PC-9 (cell line): ENCODE measurements at places on chromosomes 12 and 14.

DNA sequence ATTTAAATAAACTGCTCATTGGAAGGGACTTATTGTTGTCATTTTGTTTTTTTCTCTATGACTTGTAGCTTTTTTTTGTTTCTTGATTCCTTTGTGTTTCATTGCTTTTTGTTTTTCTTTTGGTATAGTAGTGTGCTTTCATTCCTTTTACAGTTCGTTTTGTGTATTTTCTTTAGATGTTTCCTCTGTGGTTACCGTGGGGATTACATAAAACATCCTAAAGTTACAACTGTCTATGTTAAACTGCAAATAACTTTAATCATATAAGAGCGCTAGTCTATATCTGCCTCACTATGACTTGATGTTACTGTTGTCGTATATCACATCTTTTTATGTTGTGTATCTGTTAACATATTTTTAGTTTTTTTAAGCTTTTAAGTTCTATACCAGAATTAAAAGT is 86.9 kb downstream of the ATF7IP start:
- no peak for DNase-seq

DNA sequence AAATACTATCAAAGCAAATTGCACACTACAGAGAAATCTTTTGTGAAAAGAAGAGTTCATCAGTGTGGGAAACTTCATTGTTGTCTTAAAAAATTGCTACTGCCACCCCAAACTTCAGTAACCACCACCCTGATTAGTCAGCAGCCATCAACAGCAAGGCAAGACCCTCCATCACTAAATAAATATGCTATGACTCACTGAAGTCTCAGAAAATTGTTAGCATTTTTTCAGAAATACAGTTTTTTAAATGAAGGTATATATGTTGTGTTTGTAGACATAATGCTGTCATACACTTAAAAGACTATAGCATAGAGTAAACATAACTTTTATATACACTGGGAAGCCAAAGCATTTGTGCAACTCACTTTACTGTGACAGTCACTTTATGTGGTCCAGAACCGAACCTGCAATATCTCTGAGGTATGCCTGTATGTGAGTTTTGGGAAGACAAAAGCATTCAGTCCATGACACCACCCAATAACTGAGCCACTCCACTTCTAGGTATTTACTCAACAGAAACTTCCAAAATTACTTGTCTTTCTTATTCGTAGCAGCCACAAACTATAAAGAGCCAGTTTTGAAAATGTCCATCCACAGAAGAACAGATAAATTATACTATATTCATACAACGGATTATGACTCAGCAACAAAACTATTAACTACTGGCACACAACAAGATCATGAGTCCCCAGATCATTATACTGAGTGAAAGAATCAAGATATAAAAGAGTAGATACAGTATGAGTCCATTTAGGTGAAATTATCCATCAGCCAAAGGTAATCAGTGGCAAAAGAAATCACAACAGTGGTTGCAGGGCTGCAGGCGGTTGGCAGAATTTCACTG is 649.6 kb downstream of the BCL11B start:
- no peak for DNase-seq

DNA sequence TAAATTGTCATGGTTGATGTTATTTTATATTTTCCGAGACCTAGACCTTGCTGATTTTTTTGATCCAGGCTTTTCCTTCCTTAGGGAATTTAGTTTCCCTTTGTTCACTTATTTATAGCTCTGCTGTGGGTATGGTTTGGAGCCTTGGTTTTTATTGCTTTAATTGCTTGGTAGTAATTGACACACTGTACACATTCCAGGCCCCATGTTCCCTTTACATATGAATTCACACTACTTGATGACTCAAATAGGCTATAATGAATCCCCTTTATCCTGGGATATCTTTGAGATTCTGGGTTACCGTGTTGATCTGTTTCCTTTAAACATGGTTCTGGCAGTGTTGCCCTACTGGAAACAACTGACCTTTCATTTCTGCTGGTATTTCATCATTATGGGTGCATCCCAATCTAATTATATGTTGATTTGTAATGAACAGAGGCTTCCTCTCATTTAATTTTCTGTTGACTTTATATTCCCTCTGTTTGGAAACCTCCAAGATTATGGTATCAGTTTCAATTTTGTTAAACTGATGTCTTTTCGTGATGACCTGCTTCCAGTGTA is 424.0 kb downstream of the RAD51B start:
- DNase-seq: no peak

- peak; percentile 62 for DNase-seq
Observed at GRCh38 chr12:54216797-54217661, 28.2 kb upstream of the SMUG1 start.

DNA sequence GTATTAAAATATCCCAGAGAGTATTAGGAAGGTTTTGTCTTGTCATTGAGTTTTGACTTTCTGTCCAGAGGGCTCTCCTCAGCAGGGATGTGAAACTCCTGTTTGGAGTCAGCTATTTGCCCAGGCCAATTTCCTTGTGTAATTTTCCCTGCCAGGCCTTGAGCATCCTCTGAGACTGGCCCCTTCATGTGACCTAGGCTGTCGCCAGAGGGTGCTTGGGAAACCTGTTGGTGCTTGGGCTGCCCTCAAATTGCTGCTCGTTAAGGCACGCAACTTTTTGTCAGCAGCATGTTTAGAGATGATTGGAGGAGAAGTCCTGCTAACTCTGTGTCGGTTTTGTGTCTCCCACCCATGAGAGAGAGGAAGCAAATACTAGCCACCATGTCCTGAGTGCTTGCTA is 39.1 kb downstream of the IQSEC3 start:
- DNase-seq: no peak

GRCh38 chr12:34401659-34402227 is 379.4 kb downstream of the ALG10 start:
- no peak for DNase-seq

GRCh38 chr14:89983375-89983774 is 27.6 kb downstream of the TDP1 start:
- no peak for DNase-seq

DNA sequence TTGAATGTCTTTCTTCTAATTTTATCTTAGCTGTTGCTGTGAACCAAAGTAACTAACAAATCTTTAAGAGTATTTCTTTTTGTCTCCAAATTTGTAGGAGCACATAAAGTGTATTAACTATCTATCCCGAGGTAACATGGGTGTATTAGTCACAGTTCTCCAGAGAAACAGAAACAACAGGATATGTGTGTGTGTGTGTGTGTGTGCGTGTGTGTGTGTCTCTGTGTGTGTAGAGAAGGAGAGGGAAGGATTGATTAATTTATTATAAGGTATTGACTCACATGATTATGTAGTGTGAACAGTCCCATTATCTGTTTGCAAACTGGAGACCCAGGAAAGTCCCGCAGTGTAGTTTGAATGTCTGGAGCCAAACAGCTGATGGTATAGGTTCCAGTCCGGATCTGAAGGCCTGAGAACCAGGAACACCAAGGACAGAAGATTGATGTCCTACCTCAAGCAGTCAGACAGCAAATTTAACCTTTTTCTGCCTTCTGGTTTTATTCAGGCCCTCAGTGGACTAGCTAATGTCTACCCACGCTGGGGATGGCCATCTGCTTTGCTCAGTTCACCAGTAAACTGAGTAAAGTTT is 14.4 kb downstream of the G2E3 start:
- DNase-seq: no peak

DNA sequence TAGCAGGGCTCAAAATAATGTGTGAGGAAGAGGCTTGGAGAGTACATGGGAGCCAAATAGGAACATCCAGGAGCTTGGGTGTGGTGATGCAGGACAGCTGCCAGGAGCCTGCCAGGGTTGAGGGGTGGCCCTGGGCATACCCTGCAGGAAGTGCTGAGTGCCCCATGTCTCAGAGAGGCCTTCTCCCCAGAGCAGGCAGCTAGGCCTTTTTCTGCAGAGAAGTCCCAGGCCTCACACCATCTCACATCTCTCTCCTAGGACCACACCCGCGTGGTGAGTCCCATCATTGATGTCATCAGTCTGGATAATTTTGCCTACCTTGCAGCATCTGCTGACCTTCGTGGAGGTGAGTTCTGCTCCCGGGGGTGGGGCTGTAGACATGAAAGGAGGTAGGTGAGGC is 66.9 kb downstream of the ERH start:
- DNase-seq: no peak

- DNase-seq: no peak
Observed at GRCh38 chr14:20607617-20608016, 16.4 kb upstream of the RNASE12 start.

GRCh38 chr12:59858508-59859170 is 262.8 kb downstream of the SLC16A7 start:
- no peak for DNase-seq

DNA sequence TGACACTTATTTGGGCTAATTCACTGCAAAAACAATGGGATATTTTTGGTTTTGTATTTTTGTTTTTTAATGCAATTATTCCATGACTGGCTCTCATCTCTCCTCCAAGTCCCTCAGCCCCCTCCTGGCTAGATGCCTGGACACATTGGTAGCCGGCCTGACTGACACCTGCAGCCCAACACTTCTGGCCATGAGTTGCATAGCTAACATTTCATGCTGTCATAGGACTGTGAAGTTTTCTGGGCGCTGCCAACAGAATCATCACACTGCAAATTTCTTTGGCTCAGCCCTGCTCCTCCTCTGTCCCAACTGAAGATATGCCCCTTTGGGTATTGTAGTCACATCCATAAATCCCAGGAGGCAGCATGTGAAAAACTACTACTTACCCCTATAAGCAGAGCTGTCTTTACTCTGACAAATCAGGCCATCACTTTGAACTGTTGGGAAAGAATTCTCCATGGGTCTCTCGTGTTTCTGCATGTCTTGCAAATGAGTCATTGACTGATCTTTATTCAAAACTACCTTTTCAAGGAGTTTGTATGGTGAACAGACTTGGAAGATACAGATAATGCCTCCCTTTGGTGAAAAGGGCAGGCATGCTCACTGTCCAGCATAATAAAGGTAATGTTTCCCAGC is 126.7 kb upstream of the LGR5 start:
- DNase-seq: no peak

DNA sequence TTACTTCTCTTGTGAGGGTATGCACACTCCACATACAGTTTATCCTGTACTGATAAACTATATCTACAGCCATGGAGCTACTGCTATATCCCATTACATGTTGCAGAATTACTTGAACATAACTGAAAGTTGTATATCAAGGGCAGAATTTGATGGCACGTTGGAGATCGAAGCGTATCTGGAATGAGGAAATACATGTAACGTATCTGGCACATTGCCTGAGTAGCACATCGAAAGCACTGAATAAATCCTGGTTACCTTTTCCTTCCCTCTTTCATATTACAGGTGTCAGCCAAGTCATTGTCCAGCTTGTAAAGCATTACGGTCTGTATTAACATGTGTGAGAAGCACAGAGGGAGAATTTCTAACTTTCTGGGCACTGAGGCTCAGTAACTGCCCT is 42.1 kb upstream of the LIN7A start:
- DNase-seq: no peak

DNA sequence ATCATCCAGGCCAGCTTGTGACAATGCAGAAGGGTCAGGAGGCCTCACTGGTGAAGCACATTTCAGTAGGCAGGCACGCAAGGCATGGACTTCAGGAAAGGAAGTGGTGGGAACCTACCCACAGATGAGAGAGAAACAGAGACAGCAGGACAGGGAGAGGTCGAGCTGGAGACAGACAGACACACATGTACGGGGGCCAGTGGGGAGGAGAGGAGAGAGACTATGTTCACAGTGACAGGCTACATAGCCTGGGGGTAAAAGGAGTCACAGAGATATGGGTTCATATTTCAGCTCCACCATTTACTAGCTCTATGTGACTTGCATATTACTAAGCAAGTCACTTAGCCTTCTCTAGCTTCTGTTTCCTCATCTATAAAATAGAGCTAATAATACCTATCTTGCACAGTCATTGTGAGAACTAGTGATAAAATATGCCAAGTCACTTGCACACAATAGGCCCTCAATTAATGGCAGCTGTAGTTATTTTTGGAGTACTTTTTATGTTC is 91.1 kb upstream of the FUT8 start:
- peak; percentile 98 for DNase-seq

- DNase-seq: no peak
Observed at GRCh38 chr12:2284321-2284813, 231.6 kb downstream of the CACNA1C start.

GRCh38 chr12:57092529-57092862 is 3.6 kb downstream of the NAB2 start:
- DNase-seq: no peak

GRCh38 chr12:121926874-121927706 is 8.7 kb downstream of the CFAP251 start:
- DNase-seq: no peak
